ENCODE measurements at places on chromosomes 11 and 22. TPM values are rescaled to one million over a fixed set of nuclear protein-coding genes. Genes with fewer than 3 reads are reported as not detected.

The NDUFC2 gene
- 19.9 TPM for total RNA-seq

The QSER1 gene
- total RNA-seq: 19.9 TPM

DNA sequence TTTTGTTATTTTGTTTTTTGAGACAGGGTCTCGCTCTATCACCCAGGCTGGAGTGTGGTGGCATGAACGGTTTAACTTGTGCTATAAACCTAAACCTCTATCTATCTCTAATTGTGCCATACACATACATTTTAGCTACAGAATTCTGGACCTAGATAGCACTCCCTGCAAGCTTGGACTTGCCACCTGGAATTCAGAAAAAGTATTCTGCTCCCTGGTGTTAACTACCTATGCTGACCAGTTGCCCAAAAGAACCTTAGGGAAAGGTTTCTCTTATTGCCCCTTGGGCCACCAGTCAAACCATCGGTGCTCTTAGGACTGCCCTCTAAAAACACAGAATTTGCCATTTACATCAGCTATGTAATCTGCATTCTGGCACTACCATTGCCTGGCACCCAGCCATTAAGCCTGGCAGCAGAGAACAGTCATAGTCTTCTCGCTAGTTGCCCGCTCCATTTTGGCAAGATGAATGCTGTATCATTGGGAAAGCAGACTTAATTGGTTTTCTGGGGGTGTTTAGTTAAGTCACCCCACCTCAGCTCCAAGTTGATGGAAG, 55.3 kb downstream of the ETS1 start:
- no peak for DNase-seq

GRCh38 chr22:30054067-30054763, 26.0 kb upstream of the HORMAD2 start:
- no peak for DNase-seq

DNA sequence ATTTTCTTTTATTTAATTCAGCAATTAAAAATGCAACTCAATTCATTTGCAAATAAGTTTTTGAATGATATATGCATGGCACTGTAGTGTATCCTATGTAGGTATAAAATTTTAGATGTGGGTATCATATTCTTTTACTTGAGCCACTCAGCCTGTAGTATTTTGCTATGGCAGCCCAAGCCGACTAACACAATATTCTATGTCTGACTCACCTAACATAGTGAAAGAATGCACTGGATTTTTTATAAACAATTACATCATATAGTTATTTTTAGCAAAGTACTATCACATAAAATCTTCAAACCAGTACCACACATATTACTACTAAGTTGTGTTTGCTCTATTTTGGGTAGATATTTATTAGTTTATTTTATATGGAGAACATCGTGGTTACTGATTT, 21.9 kb upstream of the GRIA4 start:
- no peak for DNase-seq

All from upper lobe of left lung (tissue), 6 donors.